H1 (cell line): ENCODE measurements at places on chromosomes 11 and 22.

DNA sequence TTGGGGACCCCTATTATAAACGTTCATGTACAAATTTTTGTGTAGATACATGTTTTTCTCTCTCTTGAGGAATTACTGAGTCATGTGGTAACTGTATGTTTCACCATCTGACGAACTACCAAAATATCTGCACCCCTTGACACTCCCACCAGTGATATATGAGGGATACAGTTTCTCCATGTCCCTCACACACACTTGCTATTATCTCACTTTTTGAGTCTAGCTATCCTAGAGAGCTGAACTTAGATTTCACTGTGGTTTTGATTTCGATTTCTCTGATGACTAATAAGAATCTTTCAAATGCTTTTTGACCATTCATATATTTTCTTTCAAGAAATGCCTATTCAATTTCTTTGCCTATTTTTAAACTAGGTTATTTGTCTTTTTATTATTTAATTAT is 200.2 kb downstream of the PGR start:
- no peak for DNase-seq

DNA sequence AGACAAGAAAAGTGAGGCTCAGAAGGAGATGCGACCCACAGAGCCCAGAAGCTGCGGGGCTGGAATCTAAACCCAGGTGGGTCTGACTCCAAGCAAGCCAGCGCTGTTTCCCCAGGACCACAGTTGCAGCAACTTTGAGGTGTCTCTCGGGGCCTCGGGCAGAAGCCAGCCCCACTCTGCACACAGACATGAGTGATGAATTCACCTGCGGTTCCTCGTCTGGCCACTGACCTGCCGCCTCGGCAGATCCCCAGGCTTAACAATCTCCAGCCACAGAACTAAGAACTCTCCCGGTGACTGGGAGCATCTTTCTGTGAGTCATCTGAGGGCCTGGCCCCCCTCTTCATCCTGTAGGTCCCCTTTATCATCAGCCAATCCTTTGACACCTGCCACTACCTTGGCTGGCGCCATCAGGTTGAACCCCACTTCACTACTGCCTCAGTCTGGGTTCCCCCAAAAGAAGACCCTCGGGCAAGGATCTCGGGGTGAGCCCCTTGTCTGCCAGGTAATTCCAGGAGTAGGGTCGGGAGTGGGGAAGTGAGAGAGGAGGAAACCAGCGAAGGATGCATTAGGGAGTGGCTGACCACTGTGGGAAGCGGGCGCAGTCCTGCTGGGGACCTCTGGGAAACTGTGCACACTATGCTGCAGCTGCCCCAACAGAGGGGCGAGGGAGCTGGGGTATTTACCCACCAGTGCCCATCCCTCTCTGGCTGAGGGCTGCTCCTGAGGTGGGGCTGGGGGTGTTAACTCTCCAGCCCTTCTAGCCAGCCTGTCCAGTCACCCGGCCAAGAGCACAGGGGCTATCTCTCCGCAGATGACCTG is 33.0 kb upstream of the MN1 start:
- no peak for DNase-seq

DNA sequence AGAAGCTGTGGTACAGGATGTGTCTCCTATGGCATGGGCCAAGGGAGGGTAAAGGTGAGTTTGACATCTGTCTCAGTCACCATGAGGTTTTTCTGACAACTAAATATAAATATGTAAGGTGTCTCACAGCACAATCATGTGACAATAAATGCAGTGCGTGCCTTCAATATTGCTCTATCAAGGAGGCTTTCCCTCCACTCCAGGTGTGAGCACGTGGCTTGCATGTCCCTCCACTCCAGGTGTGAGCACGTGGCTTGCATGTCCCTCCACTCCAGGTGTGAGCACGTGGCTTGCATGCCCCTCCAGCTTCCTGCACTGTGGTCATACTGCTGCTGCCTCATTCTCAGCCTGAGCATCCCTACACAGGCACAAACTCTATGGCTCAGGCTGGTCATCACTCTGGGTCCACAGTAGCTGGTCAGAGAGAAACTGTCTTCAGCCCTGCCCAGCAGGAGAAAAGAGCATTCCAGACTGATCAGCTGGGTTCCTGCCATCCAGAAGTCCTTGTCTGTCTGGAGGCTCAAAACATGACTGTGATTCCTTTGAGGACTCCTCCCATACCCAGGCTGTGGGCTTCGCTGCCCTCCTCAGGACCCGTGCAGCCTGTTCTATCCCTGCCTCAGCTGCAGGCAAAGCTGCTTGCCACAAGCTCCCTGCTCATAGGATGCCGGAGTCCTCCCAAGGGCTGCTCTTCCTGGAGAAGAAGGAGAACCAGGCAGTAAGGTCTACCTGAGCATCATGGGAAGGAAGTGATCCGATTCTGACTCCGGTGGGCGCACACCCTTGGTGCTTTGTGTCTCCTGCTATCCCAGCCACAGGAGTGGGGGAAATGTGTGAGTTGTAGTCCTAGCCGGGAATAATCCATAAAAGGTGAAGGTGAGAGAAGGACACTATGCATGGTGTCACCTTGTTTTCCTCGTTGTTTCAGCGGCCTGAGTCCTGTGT is 33.4 kb upstream of the VPREB1 start:
- no peak for DNase-seq

GRCh38 chr11:26573896-26574295 is 1.8 kb upstream of the MUC15 start:
- no peak for DNase-seq

GRCh38 chr11:119901657-119902577 is 172.9 kb upstream of the NECTIN1 start:
- no peak for DNase-seq

GRCh38 chr22:30127749-30128166 is 47.5 kb downstream of the HORMAD2 start:
- DNase-seq: no peak

DNA sequence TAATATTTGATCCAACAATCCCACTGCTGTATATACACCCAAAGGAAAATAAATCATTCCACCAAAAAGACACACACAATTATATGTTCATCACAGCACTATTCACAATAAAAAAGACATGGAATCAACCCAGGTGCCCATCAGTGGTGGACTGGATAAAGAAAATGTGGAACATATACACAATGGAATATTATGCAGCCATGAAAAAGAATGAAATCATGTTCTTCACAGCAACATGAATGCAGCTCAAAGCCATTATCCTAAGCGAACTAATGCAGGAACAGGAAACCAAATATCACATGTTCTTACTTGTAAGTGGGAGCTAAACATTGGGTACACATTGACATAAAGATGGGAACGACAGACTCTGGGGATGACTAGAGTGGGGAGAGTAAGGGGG is 1.1 kb upstream of the OR2D3 start:
- no peak for DNase-seq

GRCh38 chr22:38305471-38306448 is 11.5 kb downstream of the CSNK1E start:
- no peak for DNase-seq

- DNase-seq: peak; percentile 77
These were observed at the start of gene SPON1 for GRCh38 chr11:13962562-13963168. Gene SPON1, plus strand, starts transcription at chr11:13962723. Its CDS starts 182 bp downstream, at chr11:13962905.

DNA sequence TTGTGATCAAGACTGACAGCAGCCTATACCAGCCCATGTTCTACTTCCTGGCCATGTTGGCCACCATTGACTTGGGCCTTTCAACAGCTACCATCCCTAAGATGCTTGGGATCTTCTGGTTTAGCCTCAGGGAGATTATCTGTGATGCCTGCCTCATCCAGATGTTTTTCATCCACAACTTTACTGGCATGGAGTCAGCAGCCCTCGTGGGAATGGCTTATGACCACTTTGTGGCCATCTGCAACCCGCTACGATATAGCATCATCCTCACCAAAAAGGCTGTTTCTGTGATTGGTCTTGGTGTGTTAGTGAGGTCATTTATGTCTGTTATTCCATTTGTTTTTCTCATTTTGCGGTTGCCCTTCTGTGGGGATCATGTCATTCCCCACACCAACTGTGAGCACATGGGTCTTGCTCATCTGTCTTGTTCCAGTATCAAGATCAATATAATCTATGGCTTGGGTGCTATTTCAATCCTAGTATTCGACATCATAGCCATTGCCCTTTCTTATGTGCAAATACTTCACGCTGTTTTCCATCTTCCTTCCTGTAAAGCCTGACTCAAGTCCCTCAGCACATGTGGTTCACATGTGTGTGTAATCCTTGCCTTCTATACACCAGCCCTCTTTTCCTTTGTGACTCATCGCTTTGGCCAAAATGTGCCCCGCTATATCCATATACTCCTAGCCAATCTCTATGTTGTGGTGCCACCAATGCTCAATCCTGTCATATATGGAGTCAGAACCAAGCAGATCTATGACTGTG is 23.6 kb downstream of the OR52E1 start:
- DNase-seq: no peak

DNA sequence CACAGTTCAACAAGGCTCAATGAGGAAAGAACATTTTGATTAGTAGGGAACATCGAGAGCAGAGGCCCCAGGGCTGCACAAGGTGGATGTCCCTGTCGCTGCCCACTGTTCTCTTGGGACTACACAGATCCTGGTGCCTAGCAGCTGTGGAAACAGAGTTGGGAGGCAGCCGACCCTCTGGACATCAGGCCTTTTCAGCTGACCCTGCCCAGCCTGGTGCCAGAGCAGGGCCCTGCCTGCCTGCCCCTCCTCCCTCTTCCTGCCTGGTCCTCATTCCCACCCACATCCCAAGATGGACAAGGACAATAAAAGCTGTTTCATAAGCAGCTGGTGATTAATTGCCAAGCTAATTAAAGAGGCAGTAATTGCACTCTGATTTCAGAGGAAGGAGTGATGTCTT is 60.7 kb downstream of the NFAM1 start:
- no peak for DNase-seq

GRCh38 chr11:126719740-126720139 is 280.8 kb downstream of the KIRREL3 start:
- DNase-seq: no peak

GRCh38 chr11:20839231-20839630 is 169.8 kb downstream of the NELL1 start:
- no peak for DNase-seq

- DNase-seq: no peak
These were observed 72.8 kb upstream of the KCNQ1OT1 start for GRCh38 chr11:2772544-2773031.

- no peak for DNase-seq
These were observed 100.6 kb upstream of the SORL1-AS1 start for GRCh38 chr11:121553389-121553788.

- DNase-seq: no peak
These were observed 15.6 kb downstream of the PCF11 start for GRCh38 chr11:83172551-83172950.

DNA sequence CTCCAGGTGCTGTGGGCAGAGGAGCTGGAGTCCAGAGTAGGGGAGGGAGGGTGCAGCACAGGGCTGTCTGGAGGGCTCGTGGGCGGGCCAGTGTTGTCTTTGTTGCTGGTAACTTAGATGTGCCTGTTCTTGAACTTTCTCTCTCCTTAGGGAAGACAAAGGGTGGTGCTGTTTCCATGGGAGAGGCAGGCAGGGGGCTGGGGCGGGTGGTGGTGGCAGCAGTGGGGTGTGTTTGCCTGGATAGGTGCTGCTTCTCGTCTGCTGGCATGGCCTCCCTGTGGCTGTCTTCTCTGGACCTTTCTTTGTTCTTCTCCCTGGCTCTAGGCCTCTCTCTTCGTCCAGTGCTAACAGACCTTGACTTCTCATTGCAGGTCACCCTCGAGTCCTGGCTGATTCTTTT is 8.5 kb downstream of the SIDT2 start:
- no peak for DNase-seq

DNA sequence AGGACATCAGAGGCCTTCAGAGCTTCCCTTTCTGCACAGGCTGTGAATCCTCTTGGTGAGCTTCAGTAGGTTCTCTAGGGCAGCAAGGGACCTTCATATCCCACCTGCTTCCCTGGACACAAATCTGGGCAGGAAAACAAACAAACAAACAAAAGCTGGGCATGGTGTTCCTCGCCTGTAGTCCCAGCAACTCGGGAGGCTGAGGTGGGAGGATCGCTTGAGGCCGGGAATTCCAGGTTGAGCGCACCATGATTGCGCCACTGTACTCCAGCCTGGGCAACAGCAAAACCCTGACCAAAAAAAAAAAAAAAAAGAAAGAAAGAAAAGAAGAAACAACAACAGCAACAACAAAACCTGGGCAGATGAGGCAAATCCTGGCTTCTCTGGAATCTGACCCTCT is 92.9 kb downstream of the CEP164 start:
- no peak for DNase-seq

DNA sequence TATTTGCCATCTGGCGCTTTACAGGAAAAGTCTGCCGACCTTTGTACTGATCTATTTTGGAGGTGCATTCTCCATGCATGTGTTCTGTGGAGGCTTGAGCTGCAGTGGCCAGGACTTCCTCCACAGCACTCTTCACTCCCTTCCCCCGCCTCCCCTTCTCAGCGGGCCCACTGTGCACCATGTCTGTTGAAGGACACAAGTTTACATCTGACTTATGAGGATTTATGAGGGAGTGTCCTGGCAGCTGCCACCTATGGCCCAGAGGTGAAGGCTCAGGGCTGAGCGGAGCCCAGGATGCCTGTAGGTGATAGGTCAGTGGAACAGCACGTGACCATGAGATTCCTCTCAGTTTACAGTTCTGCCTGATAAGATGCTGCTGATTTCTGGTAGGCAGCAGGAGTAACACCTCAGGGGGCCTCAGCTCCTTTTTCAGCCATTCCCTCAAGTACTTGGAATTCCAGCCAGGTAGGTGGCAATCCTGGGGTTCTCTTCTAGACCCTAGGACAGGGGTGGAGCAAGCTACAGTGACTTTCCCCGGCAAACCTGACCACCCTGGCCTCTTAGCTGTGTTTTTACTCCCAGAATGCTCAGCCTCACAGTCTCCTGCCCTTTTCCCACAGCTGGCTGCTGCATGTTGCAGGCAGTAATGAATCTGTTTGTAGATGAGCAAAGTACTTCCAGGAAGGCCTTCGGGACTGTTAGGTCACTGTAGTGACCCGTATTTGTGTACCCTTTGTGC is 59.9 kb downstream of the PPFIBP2 start:
- DNase-seq: no peak

GRCh38 chr11:44286268-44286880 is 23.6 kb downstream of the ALX4 start:
- peak; percentile 89 for DNase-seq

DNA sequence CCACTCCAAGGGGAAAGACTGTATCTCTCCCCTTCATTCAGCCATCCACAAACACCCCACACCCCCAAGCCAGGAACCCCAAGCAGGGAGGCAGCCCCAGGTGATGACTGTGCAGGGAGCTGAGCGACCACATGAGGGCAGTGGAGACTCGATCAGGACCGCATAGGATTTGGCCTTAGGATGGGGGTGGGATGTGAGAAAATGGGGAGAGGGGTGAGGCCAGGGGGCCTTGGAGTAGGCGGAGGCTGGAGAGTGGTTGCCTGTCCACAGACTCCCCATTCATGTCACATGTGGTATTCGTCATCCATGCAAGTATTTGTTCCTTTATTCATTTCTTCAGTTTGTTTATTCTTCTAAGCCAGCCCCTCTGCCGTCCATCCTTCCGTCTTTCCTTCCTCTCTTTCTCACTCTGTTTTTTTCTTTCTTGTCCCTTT is 2.7 kb upstream of the RHOD start:
- DNase-seq: peak; percentile 23

DNA sequence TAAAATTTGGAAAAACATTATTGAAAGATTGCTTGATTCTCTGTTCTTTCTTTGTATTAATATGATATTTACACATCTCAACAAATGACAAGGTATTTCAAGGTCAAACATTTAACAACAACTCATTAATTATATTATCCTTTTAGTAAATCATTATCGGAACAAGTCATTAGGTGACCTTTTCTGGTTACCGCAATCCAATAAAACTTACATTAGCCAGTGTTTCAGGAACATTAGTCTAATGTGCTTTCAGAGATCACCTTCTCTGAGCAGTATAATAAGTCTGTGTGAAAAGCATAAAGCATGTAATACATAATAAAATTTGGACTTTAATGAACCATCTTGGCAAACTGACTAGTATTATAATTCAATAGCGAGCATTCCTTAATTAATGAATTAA is 1466.4 kb downstream of the FAM181B start:
- no peak for DNase-seq
